ENCODE measurements at places on chromosomes 6 and 20.

- DNase-seq, result no peak
Observed at GRCh38 chr20:41330343-41330720, 10.3 kb upstream of the LPIN3 start.

- DNase-seq, result no peak
Observed at GRCh38 chr6:125564941-125565340, 184.5 kb upstream of the HEY2 start.

DNA sequence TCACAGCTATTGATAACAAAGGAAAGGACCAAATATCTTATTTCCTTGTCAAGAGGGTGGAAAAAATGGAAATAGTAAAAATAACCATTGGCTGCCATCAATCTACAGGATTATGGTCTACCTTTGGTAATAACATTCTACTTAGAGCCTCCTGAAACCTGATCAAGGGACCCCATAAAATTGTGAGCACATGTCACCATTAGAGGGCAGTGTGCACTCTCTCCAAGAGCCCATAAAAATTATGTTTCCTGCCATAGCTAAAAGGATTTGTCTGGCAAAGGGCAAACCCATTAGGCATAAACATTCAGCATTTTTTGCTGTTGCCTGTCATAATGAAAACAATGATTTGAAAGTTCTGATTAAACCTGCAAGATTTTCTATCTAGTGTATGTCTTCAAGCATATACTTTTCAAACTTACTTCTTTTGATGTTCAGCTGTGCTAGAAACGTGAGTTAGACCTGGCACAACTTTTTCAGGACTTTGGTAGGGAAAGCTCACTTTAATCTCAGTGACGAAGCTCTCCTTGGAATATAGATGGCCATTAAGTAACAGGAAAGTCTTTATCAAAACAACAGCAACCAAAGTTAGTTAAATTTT is 120.7 kb upstream of the ZFP64 start:
- peak; percentile 8 for DNase-seq

GRCh38 chr6:43952746-43953145 is 174.5 kb downstream of the MRPL14 start:
- no peak for DNase-seq

- no peak for DNase-seq
Observed at GRCh38 chr6:365835-366234, 25.7 kb upstream of the IRF4 start.

DNA sequence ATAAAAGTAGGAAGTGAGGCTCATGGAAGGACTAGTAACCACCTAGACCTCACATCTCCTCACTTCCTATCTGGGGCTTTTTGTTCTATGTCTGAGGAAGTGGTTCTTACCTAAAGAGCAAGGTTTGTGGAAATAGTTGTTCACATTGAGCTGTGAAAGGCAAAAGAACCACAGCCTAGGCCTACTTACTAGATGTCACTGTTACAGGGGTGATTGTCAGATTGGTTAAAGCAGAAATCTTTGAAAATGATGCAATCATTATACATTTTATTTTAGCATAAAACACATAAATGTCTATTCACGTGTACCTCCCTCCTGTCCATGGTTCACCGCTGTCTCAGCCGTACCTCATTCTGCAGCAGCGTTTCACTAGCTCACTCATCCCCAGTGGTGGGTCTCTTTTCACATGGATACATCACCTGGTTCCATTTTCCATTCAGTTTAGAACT is 268.8 kb downstream of the TMEM242 start:
- DNase-seq, result no peak

- DNase-seq, result no peak
Observed at GRCh38 chr6:161186173-161186769, 87.6 kb downstream of the AGPAT4 start.

DNA sequence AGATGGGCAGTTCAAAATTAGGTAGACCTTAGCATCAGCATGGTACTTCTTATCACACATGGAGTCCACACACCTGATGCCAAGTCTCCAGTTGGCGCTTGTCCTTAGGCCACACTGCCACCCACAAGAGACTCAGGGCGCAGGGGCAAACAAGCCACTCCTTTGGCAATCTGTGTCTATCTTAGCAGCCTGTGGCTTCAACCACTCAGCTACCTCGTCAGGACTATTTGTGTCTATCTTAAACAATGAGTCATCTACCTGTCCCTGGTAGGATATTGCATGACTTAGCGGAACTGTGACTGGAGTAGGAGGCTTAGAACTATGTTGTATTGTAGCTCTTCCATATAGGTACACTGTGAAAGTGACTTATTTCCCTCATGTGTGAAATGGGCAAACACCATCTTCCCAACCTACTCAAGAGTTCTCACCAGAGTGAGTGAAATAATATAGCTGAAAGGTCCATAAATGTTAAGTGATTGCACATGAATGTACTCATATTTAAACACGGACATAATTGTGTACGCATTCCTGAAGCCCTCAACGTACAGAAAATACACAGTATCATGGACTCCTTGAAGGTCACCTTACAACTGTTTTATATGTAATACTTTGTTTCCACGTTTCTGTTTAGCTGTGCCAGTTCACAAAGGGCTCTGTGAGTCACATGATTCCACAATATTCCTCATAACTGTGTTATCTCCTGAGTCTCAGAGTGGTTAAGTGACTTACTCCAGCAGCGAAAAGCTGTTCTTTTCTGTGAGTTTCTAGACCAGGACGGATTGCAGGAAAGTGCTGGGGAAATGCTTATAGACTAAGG is 1.6 kb downstream of the TRIM27 start:
- no peak for DNase-seq

GRCh38 chr20:47863315-47863965 is 78.2 kb upstream of the SULF2 start:
- DNase-seq, result no peak

- no peak for DNase-seq
Observed at GRCh38 chr6:135883045-135883444, 31.5 kb downstream of the PDE7B start.

DNA sequence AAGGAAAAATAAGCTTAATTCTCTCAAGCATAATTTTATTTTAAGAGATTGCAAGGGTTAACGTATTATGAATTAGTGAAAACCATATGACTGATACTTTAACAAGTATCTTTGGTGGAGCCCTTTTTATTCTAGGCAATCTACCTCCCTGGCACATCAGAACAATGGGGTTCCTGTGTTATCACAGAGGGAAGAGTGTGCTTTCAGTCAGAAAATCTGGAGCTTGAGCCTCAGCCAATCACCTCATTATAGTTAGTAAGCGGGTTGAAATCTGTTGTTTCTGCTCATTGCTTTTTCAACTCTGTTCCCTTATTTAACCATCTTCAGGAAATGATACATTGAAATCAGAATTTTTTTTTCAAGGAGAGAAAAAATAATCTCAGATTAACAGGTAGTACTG is 391 bp downstream of the ADGRF1 start:
- no peak for DNase-seq

DNA sequence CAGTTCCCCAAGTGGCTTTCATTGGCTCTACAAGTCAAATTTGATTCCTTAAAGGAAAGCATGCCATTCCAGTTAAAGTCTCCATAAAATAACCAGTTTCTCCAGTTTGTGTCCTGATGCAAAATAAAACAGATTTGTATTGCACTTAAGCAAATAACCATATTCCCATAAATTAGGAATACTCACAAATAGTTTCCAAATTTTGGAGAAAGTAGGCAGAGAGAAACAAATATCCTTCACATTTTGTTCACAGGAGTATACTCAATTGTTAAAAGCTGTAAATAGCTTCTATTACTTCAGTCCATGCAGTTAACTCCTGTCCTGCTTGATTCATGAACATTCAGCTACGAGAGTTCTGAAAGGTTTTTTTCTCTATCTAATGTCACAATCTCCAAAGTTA is 281.4 kb upstream of the RGS17 start:
- no peak for DNase-seq

GRCh38 chr6:133101790-133102189 is 139.4 kb upstream of the EYA4 start:
- DNase-seq, result no peak

DNA sequence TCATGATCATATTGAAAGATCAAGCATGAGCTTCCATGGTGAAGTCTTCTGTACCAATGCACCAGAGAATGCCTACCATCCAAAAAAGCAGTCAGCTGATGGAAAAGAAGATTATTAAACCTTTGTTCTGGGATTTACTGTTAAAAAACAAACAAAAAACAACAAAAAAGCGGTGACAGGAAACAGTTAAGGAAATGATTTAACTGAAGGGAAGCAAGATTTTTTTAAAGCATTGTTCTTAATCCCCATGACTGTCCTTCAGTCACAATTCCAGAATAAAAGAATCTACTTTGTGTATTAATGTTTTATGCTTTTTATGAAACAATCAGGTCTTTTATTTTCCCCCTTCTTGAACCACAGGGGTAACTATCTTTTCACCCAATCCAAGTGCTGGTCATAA is 23.9 kb downstream of the FAM162B start:
- no peak for DNase-seq

GRCh38 chr6:47141963-47142362 is 99.8 kb upstream of the ADGRF1 start:
- no peak for DNase-seq

GRCh38 chr20:40565001-40565681 is 123.9 kb downstream of the MAFB start:
- DNase-seq, result no peak

- no peak for DNase-seq
Observed at GRCh38 chr6:111114087-111114443, 26.8 kb downstream of the SLC16A10 start.

DNA sequence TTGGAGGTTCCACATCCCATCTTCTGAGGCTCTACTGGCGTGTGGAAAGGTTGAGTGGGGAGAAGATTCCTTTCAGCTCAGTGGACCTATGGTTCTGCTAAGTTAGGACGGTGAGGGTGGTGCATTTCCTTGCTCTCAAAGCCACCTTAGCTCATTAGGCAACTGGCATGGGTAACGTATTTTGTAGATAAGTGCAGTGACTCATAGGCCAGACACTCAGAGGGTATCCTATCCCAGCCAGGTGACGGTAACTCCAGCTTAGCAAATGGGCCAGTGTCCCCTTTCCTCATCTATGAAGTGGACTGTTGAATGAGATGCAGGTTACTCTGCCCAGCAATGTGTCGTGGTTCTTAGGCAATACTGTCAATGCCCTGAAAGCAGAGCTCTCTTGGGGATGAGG is 3.7 kb downstream of the RPS6KA2 start:
- DNase-seq, result no peak

DNA sequence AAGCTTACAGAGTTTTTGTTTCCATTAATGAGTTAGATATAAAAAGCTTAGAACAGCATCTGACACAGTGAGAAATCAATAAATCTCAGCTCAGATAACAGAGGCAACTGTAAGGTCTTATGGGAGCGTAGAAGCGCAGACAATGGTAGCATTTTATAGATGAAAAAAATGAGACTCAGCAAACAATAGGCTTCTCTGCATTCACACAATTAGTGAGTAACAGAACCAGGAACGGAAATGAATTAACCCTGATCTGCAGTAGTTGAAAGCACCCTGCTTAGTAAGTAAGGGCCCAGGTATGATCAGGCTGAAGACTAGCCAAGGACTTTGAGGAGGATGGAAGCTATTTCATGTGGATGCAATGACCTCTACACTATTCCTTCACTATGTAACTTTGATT is 147.2 kb upstream of the EYA4 start:
- DNase-seq, result no peak

DNA sequence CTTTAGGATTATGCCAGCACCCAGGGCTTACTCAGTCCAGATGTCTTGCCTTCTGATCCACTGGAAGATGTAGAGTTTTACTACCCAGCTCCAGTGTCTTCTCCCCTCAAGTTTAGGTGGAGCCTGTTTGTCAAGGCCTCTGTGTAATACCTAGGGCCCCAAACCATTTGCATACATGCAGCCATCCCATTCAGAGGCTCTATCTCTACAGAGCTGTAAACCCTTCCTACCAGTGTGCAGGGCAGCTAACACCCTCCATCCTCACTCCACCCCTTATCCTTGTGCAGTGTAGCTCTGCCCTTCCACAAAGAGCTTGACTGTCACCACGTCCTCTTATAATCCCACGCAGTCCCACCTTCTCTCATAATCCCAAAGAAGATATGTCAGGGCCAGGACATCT is 84.8 kb upstream of the SHLD1 start:
- no peak for DNase-seq

- no peak for DNase-seq
Observed at GRCh38 chr6:135913785-135914184, 62.3 kb downstream of the PDE7B start.

DNA sequence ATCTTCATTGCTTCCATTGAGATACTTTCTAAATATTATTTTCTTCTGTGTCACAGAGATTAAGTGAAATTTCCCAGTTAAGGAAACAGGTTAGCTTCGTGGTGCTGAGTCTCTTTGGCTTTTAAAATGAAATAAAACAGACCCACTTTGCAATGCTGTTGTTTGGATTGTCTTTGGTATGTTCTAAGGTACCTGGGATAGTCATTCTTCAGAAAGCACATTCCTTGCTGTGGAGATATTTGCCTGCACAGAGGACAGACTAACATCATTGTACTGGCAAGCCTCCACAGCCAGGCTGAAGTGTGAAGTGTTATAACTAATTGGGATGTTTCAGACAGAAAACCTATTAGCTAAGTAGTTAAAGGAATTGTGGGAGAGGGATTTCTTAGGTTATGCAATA is 148.8 kb upstream of the EPHA7 start:
- DNase-seq, result no peak

DNA sequence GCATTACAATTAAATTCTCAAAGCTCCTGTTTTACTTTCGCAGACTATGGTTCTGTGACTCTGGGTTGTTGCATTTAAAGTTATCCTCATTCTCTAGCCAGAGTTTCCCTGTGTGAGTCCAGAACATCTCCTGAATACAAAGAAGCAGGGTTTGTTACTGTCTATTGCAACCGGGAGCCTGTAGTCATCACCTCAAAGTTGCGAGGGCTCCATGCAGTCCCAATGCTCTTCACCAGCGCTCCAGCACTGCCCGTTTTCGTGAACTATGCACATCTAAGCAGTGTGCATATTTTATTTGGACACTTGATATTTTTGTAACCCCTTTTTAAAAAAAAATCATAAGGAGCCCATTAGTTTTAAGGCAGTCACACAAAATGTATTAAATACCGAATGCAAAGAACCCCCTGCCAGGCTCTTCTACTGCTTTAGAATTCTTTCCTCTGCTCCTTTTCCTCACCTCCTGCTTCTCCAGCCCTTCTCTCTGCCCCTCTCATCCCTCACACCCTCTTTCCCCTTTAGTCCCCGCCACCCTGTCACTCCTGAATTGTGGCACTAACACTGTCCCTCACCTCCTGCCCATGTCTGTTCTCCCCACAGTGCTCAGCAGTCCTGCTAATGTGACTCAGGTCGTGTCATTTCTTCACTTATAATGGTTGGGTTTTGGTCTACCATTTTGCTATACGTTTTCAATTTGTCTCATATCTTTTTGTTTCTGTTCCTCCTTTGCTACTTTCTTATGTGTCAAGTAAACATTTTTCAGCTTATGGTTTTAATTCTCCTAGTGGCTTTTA is 1.1 kb upstream of the HLA-C start:
- DNase-seq, result no peak

- DNase-seq, result no peak
Observed at GRCh38 chr6:144781836-144782235, 496.7 kb downstream of the UTRN start.

GRCh38 chr20:58308290-58308679 is 1.2 kb upstream of the RAB22A start:
- no peak for DNase-seq
